GM12864 (cell line): ENCODE measurements at places on chromosomes 12 and 14.

DNA sequence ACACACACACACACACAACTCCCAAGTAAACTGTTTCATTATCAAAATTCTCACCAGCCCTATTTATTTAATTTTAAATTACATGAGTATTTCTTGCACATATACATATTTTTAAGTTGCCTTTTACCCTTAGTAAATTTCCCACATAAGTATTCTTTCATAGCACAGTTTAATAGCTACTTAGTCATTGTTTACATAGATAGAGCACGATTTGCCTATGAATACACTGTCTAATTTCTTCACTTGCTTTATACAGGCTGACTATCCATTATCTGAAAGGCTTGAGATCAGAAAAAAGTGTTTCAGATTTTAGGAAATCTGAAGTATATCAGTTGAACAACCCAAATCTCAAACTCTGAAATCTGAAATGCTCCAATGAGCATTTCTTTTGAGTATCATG, 30.9 kb downstream of the NIN start:
- DNase-seq: no peak

DNA sequence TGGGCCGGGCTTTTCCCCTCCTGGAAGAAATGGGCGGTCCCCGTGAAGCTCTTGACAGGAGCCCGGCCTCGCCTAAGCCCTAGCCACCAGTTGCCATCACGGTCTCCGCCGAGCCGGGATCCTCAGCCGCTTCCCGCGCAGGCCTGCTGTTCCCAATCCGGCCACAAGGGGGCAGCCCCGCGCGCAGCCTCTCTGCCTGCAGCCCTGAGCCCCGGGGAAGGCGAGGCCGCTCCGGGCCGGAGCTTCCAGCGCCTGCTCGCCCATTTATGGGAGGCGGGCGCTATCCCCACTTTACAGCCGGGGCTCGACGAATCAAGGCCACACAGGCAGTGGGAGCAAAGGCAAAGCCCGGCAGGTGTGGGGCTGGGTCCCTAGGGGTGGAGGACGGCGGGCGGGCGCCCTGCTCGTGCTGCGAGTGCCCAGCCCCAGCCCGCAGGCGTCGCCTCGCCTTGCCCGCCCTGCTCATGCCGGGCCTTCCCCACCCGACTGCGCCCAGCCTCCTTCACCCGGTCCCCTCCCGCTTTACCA, 61.5 kb downstream of the LGMN start:
- DNase-seq: no peak

DNA sequence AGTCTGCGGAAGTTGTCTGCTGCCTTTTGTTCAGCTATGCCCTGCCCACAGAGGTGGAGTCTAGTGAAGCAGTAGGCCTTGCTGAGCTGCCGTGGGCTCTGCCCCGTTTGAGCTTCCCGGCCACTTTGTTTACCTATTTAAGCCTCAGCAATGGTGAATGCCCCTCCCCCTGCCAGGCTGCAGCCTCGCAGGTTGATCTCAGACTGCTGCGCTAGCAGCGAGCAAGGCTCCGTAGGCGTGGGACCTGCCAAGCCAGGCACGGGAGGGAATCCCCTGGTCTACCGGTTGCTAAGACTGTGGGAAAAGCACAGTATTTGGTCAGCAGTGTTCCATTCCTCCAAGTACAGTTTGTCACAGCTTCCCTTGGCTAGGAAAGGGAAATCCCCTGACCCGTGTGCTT, 143.6 kb downstream of the DYRK2 start:
- no peak for DNase-seq

GRCh38 chr12:97211416-97211930, 251.1 kb upstream of the RMST start:
- DNase-seq: no peak

DNA sequence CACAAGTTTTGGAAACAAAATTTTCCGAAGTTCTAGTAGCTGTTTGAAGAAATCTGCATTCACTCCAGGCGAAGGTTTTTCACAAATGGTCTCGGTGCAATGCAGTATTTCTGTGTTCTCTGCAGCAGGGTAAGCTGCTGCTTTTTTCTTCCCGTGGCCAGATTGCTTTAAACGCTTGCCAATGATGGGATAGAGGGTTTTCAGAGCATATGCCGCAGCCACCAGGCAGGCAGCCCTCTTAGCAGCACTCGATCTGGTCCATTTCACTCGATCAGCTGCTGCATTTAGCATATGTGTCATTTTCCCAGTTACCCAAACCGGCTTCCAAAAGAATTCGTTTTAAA, 315 bp downstream of the ABCD2 start:
- no peak for DNase-seq

- DNase-seq: no peak
Measured at GRCh38 chr14:45940318-45940717, 687.3 kb upstream of the MIS18BP1 start.

GRCh38 chr14:21163871-21164291, 8.0 kb upstream of the OR5AU1 start:
- no peak for DNase-seq

DNA sequence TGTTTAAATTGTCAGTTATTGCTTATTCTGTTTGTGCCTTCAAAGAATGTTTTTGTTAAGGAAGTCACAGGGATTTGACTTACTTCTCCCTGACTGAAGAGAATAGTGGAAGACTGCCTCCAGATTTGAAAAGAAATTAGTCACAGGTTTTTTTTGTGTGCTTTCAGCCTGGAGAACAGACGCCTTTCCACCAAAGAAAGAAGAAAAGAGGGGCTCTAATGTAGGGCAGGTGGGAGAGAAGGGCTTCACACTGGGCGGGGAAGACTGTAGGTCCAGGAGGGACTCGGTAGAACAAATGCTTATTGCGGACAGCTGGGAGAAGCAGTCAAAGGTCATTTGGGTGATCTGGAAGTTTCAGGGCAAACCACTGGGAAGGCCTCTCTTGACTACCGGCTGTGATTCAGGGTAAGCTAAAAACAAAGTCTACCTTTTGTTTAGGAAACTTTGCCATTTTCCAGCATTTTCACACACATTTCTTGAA, 76.8 kb downstream of the SAMD4A start:
- no peak for DNase-seq
